Stimulated activated CD4-positive, alpha-beta T cell treated with anti-CD3 and anti-CD28 coated beads, Interleukin-4, amount 100 ng/mL, for 48 hours (primary cell): ENCODE measurements at places on chromosomes 3 and 15.

DNA sequence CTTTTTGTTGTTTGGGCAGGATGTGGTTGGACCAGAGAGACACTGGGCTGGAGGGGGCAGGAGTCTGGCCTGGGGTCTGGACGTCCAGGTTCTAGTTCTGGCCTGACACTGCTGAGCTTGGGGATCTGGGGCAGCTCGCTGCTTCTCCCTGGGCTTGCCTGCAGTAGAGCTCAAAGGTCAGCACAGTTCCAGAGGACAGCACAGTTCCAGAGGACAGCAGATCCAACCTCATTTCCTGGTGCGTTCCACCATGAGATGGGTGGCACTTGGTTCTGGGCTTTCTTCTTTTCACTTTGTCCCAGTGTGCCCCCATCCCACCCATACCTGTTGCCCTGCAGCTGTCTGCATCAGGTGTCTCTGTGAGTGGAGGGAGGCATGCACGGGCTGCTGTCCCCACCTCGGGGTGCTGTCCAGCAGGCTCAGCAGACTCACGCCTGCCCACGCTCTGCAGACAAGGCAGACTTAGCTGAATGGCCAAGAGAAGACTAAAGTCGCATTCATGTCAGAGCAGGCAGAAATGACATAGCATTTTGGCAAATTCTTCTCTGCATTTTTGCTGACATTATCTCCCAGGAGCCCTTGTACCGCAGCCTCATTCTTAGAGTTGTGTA lies 16.7 kb downstream of the CACNA2D3 start:
- no peak for DNase-seq

GRCh38 chr15:72861354-72861910 lies 77.9 kb upstream of the ADPGK start:
- no peak for DNase-seq

DNA sequence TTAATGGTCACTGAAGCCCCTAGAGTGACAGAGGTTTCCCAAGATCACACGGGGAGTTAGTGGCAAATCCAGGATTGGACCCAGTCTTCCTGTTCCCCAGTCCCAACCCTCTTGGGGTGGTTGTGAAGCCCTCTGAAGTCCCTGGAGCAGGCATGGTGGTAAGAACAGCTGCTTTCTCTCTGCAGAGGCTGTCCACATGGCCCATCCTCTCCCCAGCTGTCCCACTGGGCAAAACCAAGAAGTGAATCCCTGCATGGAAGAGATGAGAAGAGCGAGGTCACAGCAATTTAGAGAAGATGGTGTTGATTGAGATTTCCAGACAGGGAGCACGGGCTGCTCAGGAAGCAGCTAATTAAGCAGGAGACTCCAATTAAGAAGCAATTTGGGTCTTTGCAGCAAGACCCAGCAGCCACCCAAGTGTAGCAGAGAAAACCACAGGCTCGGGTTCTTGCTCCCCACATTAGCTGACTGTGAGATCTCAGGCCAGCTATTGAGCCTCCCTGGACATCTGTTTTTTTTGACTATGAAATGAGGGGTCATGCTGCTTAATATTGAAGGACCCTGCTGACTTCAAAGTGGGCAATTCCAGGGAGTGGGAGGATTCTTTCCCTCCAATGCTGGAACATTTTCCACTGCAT lies 14.8 kb upstream of the HDAC11 start:
- no peak for DNase-seq

DNA sequence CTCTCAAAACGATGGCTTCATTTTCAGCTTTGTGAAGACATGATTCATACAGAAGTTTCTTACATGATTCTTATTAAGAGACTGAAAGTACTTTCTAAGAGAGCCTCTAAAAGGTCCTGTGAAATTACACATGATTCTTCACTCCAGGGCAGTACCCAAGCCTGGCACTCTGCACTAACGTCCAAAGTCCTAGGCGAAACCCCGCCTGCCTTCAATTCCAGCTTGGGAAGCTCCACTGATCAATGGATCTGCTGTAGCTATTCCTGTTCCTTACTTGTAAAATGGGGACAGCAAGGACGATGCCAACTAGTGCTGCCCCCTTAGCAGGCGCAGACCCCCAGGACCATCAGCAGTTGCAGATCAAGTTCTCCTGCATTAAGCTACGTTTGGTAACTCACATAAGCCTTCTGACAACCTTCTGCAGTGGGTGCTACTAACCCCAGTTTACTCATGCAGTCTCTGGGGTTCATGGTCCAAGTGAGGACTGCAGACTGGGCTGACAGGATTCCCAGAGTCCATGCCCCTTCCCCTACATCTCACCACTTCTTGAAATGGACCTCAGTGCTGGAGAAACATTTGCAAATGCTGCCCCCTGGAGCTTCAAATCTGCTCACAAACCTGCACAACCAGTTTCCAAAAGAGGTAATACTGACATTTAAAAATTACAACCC lies 10.6 kb downstream of the CHCHD4 start:
- no peak for DNase-seq

DNA sequence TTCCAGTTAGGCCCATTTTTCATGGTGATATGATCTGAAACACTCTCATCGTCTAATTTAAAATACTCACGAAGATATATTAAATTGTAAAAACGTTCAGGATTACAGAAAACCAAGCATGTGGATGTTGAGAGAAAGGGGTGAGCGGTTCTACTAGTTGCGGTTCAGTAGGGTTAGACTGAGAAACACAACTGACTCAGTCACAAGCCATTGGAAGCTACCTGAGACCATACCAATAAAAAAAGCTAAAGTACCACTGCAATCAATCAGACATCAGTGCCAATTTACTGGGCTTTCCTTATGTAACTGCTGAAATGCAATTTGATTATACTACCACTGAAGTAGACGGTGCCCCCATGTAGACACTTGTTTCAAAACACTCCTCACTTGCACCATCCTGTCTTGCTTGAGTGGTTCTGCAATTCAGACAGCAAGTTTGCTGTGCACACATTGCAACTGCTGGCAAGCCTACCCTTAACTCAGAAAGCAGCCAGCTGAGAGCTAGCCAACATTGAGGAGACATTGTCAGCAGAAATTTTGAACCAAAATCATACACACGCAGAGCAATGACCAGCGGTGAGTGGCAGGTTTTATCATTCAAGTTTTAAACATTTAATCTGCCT lies 368.7 kb upstream of the ARHGEF26 start:
- DNase-seq: no peak

DNA sequence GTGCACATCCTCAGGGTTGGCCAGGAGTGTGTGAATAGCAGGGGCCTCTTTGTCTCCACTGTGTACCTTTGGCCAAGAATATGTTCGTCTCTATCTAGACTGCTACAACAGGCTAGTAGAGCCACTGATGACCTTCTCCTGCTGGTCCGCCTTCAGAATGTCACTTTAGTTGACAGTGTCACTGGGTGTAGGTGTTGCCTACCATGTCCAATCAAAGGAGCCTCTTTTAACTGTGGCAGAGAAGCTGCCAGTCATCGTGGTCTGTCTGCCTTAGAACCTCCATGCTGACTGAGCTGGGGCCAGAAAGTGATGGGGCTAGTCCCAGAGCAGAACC lies 40.1 kb downstream of the OXSR1 start:
- no peak for DNase-seq

DNA sequence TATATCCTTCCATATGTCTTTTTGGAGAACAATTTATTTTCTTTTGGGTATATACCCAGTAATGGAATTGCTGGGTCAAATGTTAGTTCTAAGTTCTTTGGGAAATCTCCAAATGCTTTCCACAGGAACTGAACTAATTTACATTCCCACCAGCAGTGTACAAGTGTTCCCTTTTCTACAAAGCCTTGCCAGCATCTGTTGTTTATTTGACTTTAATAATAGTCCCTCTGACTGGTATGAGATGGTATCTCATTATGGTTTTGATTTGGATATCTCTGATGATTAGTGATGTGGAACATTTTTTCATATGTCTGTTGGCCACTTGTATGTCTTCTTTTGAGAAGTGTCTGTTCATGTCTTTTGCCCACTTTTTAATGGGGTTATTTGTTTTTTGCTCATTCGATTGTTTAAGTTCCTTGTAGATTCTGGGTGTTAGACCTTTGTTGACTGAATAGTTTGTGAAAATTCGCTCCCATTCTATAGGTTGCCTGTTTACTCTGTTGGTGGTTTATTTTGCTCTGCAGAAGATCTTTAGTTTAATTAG lies 48.4 kb downstream of the TMEM45A start:
- no peak for DNase-seq

GRCh38 chr3:169659096-169659819 lies 4.3 kb downstream of the MECOM start:
- no peak for DNase-seq

- no peak for DNase-seq
Measured at GRCh38 chr15:28878209-28878608, 7.6 kb upstream of the APBA2 start.

- DNase-seq: no peak
Measured at GRCh38 chr15:57751177-57751800, 44.8 kb downstream of the POLR2M start.
